ENCODE measurements at places on chromosomes 16 and 17.

DNA sequence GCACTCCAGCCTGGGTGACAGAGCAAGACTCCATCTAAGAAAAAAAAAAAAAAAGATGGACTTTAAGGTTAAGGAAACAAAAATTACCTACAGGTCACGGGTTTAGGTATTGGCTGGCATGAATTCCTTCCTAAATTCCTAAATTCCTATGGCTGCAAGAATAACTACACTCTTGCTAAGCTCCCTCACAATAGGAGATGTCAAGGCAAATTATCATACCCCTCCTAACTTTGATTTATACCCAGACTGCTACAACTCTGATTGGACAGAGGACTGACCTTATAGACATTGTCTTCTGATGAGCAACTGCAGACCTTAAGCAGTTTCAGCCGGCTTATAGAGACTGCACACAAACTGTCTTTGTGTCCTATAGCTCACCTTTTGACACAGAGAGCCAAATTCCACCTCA, 25.1 kb upstream of the TMC7 start:
- no peak for DNase-seq

GRCh38 chr16:84501077-84501735, 3.3 kb downstream of the MEAK7 start:
- no peak for DNase-seq

DNA sequence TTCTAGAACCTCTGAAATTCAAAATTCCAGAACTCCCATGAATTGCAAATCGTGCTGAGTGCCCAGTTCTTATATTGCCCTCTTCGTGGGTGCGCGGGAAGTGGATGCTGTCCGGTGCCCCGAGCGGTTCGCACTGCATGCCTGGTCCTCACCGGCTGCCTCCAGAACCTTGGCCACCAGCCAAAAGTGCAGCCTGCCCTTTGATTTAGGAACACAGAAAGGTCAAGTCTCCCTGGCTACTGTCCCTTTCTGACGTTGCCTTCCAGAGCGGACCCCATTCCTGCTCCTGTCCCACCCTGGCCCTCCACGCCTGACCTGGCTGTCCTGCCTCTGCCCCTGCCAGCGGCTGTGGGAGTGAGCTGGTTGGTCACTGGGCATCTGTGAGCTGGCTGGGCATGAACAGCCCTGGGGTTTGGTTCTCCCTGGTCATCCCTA, 9.7 kb downstream of the NEUROD2 start:
- no peak for DNase-seq

DNA sequence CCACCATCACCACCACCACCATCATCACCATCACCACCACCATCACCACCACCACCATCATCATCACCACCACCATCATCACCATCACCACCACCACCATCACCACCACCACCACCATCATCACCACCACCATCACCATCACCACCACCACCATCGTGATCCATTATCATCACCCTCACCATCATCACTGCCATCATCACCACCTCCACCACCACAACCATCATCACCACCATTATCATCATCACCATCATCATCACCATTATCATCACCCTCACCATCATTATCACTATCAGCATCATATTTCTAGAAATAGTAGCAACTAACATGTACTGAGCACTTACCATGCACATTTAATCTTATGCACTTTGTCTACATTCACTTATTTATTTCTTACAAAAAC, 94.9 kb downstream of the C16orf95 start:
- no peak for DNase-seq

GRCh38 chr17:78892936-78893379, 10.0 kb downstream of the CEP295NL start:
- no peak for DNase-seq

- DNase-seq: no peak
These were observed 4.3 kb upstream of the GSG1L start for GRCh38 chr16:28067604-28068379.

DNA sequence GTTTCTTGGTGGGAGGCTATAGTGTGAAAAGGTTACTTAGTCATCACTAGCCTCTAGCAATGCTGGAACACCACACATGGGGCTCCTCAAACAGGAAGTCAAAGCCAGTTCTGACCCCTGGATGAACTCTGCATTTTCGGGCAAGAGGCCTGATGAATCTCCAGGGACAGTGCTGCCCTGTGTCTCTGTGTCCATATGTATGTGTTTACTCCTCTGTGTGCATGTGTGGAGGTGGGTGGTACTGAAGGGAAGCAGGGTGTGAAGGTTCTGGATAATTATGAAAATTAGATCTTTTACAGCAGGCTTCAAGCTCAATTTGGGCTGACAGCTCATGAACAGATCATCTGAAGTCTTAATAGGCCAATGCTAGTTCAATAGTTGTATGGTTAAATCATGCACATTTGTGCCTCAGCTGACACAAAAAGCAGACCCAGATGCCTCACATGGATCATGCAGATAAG, 133.6 kb downstream of the SNX11 start:
- DNase-seq: no peak

GRCh38 chr17:41308251-41308917, 725 bp downstream of the KRTAP16-1 start:
- DNase-seq: peak; percentile 51

DNA sequence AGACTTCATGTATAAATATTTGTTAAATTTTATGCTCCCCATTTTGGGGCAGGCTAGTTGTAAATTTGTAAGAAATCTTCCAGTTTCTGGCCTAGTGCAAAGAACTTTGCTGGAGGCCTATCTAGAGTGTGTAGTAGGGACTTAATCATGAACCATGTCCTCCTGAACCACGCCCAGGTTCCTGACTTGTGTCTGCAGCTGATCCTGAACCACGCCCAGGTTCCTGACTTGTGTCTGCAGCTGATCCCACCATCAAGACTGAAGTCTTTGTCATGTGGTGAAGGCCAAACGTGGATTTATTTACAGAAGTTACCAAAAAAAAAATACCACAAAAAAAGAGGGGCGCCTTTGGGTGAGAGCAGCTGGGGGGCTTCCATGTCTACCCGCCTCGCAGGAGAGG, 33.1 kb downstream of the LMF1 start:
- DNase-seq: no peak

GRCh38 chr16:52099382-52099781, 447.6 kb downstream of the TOX3 start:
- DNase-seq: no peak

DNA sequence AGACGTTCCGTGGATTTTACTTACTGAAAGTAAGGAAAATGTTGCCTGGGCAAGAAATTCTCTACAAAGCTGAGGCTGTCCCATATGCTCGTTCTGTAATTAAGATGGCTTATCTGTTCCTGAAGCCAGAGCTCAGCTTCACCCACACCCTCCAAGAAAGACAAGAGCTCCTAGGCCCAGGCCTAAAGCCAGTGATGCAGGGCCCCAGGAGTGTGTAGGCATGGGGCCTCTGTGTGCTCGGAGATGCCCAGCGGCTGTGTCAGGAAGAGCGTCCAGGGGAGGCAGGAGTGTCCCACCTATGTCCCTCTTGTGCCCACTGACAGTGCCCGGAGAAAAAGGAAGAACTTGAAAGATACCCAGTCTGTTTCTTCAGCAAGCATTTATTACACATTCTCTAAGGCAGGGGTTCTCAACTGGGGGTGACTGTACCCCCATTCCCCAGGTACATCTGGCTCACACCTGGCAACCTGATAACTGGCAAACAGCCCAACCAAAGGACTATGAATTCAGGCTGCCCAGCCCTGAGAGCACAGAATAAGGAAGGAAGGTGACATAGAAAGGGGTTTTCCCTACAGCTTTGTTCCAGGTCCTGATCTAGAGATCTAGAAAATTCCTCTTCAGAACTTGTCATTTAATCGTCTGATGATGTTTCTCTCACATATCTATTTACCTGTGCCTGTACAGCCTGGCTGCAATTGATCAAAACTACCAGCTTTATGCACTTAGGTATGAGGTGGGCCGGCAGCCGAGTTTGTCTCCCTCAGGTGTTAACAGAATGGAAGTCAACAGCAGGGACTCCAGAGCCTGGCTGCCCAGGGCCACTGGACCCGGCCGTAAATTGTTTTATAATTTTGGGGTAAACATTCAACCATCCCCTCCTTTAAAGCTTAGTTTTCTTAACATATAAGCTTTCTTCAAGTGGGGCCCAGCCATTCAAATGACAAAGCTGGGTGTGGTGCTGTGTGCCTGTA, 12.0 kb downstream of the SNN start:
- no peak for DNase-seq

DNA sequence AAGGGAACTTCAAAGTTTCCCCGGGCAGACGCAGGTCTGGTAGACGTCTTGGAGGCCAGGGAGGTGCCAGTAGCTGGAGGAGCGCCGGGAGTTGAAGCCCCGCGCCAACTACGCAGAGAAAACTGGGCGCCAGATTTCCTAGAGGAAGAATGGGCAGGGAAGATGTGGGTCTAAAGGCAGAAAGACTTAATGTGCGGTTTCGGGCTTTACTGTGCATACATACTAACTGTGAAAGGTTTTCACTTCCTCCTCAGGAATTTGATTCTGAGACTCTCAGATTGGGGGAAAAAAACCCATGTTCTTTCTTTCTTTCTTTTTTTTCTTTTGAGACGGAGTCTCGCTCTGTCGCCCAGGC, 331 bp upstream of the ZNF287 start:
- DNase-seq: no peak

DNA sequence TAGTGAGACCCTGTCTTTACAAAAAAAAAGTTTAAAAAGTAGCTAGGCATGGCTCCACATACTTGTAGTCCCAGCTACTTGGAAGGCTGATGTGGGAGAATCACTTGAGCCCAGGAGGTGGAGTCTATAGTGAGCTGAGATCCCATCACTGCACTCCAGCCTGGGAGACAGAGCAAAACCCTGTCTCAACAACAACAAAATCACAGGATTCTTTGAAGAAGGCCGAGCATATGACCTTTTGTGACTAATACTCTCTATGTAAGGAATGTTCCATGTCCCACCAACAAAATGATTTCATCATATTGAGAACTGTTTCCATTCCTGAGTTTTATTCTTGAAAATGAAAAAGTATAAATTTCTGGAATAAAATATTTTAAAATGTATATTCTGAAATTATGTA, 58.9 kb upstream of the EFCAB3 start:
- DNase-seq: no peak

GRCh38 chr17:46056800-46057304, 57.8 kb downstream of the STH start:
- DNase-seq: no peak
